ENCODE measurements at places on chromosomes 1 and 21.

GRCh38 chr21:31546443-31547170 lies 112.9 kb upstream of the SOD1 start:
- no peak for DNase-seq

DNA sequence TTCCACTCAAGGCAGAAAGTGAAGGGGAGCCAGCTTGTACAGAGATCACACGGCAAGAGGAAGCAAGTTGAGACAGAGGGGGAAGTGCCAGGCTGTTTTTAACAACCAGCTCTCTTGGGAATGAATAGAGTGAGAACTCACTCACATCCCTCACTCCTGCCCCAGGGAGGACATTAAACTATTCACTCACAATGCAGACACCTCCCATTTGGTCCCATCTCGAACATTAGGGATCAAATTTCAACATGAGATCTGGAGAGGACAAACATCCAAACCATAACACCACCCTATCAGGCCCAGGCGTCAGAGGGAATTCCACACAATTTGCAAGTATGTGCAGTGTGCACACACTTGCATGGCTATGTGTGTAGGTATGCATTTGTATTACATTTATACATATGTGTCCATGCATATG lies 62.7 kb downstream of the DMAP1 start:
- no peak for DNase-seq

DNA sequence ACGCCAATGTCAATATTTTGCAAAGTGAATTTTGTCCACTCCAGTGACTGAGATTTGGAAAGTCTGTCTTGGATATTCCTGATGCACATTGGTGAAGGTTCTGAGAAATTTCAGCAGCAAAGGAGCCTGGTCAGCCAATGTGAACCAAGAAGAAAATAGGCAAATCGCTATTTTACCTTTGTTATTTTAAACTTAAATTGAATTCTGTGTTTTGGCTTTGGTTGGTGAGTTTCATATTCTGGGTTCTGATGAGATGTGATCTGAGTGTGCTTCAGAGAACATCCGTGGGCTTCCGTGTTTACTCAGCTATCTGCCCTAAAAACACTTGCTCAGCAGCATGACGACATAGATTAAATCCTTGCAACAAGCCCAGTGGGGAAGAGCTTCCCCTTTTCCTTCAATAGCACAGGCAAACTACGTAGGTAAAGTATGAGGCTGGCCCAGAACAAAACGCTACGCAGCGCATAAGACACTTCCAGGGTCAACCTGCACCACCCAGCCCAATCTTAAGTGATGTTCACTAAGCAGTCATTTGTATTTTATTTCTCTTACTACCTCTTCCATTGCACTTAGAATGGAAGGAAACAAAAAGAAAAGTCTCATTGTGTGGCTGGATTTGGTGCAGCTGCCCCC lies 176.4 kb upstream of the KAZN start:
- no peak for DNase-seq

DNA sequence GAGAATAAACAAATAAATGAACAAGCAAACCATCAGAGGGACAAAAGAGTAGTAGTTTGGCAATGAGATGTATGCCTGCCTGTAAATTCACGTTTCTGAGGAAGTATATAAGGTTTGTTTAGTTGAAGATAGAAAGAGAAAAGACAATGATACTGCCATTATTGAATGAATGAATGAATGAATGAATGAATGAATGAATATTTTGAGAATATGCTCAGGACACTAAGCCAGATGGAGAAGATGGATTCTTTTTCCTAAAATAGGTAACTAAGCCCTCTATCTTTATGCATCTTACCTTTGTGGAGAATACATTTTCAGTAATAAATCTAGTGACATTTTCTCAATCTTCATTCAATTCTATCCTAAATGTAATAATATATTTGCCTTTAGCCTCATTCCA lies 49.4 kb downstream of the SLC35A3 start:
- DNase-seq, result no peak

GRCh38 chr1:171801487-171801891 lies 20.0 kb downstream of the METTL13 start:
- no peak for DNase-seq

GRCh38 chr1:213415691-213416380 lies 364.8 kb downstream of the RPS6KC1 start:
- no peak for DNase-seq

DNA sequence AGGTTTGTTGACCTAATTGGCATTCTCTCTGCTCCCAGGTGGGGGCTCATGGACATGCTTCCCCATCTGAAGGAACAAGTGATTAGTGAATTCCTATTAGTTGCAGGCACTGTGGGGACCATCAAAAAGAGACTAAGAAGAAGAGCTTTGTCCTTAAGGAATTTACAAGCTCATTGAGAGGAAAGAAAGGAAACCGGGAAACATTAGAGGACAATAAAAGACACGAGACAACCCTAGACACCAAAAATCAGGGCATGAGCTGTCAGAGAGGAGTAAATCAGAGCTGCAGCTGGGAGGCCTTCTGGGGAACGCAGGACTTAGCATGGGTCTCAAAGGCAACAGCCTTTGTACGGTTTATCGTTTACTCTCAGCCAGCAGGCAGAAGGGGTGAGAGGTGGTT lies 45.1 kb downstream of the BACE2 start:
- DNase-seq, result no peak

DNA sequence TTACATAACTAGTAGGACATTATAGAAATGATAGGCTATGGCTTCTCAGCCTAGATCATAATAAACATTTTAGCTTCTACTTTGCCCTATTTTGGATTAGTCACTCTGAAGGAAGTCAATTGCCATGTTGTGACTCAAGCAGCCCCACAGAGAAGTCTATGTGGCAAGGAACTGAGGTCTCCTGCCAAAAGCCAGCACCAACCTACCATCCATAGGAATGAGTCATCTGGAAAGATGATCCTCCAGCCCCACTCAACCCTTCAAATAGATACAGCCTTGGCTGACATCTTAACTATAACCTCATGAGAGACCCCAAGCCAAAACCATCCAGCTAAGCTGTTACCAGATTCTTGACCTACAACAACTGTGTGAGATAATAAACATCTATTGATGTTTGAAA lies 76.3 kb upstream of the BEND5 start:
- DNase-seq, result no peak

DNA sequence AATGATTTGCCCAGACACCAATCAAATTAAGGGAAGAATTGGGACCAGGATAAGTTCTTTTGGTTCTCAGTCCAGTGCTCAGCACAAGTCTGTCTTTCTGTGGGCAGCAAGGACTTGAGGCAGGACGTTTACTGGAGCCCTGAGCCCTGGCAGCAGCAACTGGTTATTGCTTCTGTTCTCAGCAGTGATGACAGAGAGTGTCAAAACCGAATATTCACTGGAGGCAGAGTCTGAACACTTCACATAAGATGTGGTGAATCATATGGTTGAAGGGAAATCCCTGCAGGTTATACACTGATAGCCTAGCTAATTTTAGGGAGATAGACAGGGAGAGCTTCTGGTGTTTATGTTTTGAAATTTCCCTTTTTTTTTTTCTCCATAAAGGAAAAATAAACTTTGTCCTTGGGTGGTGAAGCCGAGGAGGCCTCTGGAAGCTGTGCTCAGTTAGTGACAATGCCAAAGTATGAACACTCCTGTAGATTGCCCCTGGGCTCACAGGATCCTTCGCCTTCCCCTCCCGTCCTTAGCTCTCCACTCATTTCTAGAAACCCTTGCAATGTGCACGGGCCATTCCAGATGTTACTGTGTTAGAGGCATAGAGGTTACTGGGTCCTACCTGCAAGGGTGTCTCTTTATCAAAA lies 26.3 kb upstream of the TSPAN2 start:
- DNase-seq, result no peak

DNA sequence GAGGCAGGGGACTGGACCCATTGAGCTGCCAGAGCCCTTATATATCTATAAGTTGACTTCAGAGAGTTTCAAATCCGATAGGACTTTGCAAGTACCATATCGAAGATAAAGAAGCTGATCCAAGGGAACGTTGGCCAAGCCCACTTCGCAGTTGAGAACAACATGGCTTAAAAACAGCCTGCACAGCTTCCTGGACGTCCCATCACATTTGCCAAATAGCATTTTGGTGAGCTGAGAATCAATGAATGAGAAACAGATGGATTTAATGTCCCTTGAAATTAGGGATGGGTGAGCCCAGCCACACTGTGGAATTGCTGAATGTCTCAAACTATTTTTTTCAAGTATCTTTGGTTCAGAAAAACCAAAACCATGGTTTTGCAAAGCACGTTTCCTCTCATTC lies 64.8 kb downstream of the KCNJ15 start:
- no peak for DNase-seq

DNA sequence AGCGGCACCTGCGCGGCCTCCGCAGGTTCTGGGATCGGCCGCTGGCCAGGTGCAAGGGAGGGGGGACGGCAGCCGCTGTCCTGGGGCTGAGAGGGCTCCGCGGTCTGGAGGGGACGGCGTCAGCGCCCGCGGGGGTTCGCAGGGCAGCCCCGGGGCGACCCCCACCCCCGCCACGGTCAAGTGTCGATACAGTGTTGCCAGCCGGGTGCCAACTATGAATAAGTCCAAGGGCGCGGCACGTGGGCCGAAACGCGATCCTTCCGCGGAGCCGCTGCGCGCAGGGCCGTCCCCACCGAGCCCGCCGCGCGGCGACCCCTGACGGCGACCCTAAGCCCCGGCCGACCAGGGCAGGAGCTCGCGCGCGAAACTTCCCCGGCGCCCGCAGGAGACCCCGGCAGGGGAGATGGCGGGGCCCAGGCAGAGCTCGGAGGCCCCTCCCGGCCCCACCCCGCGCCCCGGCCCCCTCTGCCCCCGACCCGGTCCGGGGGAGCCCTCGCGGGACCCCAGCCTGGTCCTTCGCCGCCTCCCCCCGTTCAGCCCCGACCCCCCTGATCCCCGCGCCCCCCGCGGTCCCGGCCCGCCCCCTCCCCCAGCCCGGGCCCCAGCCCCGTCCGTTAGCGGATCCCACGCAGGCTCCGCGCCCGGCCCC lies 586 bp upstream of the AGPAT3 start:
- no peak for DNase-seq

- no peak for DNase-seq
These were observed 62.5 kb upstream of the ZP4 start for GRCh38 chr1:237953238-237953637.

- DNase-seq, result no peak
These were observed 51.8 kb downstream of the DDAH1 start for GRCh38 chr1:85413169-85413568.

DNA sequence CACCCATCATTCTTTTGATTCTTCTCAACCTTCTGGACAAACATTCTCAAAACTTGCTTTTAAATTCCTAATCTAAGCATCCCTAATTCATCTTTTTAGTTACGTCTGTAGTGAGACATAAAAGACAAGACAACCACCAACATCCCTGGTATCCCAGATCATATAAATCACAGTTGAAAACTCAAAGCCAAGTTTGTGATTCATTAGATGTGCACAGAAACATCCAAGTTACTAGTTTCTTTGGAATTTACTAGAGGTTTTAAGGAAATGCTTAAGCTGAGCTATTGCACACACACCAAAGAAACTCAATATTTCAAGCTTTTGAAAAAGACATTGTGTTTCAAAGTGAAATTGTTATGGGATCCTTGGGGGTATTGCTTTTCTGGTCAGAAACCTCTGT lies 47.6 kb downstream of the ATP6V1G3 start:
- no peak for DNase-seq

DNA sequence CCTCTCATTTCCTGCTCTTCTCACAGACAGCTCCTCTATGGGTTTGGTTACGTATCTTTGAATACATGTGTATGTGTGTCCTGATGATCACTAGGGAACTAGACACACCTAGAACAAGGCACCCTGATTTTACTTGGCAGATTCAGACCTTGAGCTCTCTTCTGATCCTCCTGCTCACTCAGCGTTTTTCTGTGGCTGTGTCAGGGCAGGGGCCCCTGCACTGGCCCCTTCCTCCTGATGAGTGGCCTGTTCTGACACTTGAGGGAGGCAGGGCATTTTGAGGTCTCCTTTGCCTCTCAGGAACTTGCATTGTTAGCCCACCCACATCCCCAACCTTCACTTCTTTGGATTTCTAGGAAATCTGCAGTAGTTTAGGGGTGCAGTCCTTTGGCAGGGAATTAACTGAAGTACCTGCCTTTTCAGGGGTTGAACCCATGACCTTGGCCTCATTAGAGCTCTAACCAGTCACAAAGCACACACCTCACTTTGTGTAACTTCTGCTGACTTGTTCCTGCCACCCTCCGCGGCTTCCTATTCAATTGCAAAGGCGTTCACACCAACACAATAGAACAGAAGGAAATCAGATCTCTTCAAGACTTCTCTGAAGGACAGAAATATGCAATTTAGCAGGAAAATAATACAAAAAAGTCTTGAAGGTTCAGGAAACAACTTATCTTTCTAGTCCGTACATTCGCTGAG lies 8.8 kb downstream of the SMYD2 start:
- no peak for DNase-seq

GRCh38 chr1:37919277-37919676 lies 27.6 kb downstream of the INPP5B start:
- no peak for DNase-seq

- no peak for DNase-seq
These were observed at the start of gene EXTL1 for GRCh38 chr1:26021647-26022403. TSS of gene EXTL1 (plus strand) at chr1:26021775. CDS start at chr1:26022647, 872 bp downstream.

GRCh38 chr1:205746757-205747412 lies 3.1 kb downstream of the NUCKS1 start:
- no peak for DNase-seq

- no peak for DNase-seq
These were observed 125.3 kb downstream of the SIPA1L2 start for GRCh38 chr1:232504651-232505050.

DNA sequence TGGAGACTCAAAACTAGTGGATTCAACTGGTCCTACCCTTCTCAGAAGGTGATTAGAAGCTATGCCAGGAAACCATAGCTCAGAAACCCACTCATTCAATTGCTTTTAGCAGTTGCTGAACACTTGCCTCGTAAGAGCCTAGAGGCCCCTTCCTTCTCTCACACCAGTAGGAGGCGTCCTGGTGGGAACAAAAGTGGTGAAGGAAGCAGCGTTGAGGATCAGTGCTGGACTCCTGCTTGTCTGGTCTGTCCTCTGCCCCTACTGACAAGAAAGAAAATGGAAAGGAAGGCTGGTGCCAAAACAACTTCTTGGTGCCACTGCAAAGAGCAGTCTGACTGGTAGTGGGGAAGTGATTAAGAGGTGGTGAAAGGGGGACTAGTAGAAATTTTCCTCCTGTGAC lies 269.7 kb downstream of the LMO4 start:
- DNase-seq, result no peak

- DNase-seq, result no peak
These were observed 273 bp downstream of the BMP8B start for GRCh38 chr1:39788426-39788757.

- no peak for DNase-seq
These were observed 82.8 kb upstream of the BEND5 start for GRCh38 chr1:48859456-48859855.

DNA sequence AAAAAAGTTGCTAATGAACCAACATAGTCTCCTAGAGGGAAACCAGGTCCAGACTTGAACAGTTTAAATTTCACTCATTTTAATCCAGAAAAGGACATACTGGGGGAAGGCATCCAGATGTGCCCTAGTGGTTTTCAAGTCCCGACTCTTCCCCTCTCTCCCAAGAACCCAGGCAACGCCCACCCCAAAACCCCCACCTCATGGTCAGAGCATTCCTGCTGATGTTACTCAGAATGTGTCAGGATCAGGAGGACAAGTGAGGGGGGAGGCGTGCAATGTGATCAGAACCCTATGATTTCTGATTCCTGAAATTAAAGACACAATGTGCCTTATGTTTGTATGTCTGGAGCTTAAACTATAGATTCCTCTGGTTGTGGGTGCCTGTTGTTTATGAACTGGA lies 1.6 kb upstream of the CTSK start:
- no peak for DNase-seq

Data from NK-92 treated with Interleukin-12 subunit alpha and Interleukin-12 subunit beta, amount 100 ng/mL, for 24 hours (cell line).